NCI-H2107 (cell line): ENCODE measurements at places on chromosomes 3 and 15.

DNA sequence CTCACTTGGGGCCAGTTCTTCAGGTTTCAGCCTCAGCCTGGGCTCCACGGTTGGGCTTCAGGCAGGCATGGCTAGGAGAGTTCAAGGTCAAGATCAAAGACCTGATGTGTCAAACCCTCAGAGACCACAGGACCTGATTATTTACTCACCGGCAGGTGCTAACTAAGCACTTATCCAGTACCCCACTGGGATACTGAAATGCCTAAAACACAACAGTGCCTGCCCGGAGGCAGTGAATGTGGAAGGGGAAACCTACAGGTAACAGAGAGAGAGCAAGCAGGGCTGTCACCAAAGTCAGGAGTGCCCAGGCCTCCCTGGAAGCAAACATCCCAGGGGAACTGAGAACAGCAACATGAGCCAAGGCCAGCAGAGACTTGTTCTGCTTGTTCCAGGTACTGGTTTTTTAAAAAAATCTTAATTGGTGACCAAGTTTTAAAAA is 6.7 kb downstream of the IDH2 start:
- DNase-seq = no peak

DNA sequence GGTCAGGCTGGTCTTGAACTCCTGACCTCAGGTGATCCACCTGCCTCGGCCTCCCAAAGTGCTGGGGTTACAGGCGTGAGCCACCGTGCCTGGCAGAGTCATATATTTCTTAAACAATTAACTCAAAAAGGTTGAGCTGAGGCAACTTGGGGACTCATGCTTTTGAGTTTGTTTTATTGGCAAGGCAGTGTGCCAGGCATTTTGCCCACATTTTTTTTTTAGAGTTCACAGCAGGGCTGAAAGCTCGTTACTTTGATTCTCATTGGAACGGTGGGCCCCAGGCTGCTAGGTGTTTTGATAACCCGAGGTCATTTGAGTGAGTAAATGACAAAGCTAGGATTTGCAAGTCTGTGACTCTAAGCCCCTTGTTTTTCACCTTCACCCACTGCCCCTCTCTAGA is 76.2 kb downstream of the CCK start:
- DNase-seq = no peak

DNA sequence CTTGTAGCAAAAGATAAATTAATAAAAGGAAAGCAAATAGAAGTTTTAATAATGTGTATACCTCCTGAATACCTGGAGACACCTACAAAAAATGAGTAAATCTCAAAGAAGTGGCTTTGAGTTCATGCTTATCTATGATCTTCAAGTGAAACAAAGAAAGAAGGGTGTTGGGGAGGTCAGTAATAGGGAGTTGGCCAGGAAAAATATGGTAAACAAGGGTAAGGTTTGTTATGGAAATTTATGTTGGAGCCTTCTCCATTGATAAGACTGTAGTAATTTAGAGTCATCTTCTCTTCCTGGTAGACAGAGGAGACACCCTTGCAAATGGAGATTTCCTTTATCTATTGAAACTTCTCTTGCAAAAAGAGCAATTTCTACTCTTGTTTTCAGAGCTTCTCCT is 6.6 kb upstream of the CCR8 start:
- DNase-seq = no peak

DNA sequence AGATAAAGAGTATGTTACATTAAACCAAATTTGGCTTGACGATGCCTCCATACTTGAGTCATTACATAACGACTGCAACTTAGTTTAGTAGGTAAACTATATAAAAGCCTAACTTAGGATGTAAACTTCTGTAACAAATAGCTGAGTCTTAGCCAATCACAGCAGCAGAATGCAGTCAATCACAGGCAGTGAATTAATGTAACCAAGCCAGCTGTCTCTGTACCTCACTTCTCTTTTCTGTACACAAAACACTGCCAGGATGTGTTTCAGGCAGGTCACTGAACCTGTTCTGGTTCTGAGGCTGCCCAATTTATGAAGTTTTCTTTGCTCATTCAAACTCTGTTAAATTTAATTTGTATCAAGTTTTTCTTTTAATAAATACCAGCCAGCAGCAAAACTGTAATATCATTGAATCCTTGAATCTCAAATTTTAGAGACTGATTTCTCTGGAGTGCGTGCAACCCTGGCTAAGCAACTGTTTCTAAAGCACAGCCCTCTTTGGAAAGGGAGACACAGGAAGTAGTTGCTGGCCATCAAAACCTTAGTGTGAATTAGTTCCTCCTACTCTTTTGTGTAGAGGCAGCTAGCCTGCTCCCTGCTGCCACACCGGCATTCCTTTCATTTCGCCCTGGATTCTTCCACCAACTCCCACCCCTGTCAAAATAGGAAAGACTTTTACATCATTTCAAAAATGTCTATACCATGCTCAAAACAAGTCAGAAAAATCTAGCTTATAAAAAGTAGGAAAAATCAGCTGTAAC is 15.2 kb downstream of the RFTN1 start:
- no peak for DNase-seq

DNA sequence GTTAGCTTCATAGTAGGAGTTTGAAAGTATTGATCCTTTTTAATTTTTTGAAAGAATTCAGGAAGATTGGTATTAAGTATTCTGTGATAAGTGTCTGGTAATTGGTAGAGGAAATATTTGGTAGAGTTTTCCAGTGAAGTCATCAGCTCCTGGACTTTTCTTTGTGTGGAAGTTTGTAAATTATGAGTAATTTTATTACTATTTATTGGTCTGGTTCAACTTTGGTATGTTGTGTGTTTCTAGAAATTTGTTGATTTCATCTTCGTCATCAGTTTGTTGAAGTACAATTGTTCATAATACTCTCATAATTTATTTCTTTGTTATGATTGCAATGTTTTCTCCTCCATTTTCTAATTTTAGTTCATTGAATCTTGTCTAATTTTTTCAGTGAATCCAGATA is 832.0 kb downstream of the OTOL1 start:
- no peak for DNase-seq

- peak; percentile 7 for DNase-seq
Observed at GRCh38 chr3:105222568-105223093, 144.1 kb upstream of the ALCAM start.

DNA sequence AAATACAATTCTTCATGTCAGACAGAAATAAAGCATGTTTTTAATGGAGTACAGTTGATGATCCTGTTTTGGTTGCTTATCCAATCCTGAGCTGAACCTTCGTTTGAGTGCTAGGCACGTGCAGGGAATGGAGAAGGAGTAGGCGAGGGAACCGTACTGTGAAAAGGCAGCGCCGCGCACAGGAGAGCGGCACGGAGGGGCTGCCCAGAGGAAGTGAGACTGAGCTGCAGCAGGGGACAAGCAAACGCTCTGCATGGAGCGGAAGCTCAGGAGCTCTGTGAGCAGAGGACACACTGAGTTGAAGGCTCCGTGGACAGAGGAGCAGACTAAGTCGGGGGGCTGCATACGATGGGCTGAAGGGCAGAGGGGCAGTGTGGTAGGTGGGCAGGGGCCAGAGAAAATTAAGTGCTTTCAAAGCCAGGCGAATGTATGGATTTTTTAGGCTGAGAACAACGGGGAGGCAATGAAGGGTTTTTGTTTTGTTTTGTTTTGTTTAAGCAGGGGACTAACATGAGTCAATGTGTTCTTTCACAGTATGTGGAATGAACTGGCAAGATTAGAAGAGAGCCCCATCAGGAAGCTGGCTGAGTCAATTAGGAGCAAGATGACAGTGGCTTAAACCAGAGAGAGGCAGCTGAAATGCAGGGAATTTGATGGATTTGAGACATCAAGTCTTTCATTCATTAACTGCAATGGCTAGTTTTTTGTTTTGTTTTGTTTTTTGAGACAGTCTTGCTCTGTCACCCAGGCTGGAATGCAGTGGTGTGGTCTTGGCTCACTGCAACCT is 23.8 kb upstream of the TM2D3 start:
- DNase-seq = no peak

DNA sequence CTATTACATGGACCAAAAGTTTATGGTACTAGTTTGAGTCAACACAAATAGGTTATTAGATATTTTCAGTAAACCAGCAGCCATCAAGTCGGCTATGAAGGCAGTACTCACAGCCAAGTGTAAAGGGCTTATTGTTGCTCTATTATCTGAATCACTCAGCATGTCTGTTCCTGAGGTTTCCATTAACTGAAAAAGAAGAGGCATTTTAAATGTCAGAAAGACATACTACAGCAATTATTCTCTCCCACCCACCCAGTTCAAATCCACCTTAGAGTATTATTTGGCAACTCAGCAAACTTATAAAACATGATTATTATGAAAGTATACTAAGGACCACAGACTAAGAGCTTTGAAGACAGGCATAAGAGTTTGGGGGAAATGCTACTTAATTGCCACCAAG is 93.1 kb downstream of the BTD start:
- DNase-seq = no peak

GRCh38 chr3:57688291-57688690 is 4.6 kb downstream of the DENND6A start:
- no peak for DNase-seq

GRCh38 chr15:58386641-58387040 is 45.1 kb upstream of the LIPC start:
- DNase-seq = no peak

GRCh38 chr15:65076486-65077290 is at the start of gene KBTBD13:
KBTBD13 (plus strand) TSS chr15:65076746; CDS start chr15:65076816, 70 bp downstream.
- DNase-seq = no peak

- DNase-seq = no peak
Observed at GRCh38 chr3:190444576-190445145, 5.0 kb downstream of the TMEM207 start.

GRCh38 chr15:90208356-90208755 is 7.2 kb downstream of the SEMA4B start:
- no peak for DNase-seq

- DNase-seq = no peak
Observed at GRCh38 chr3:95351158-95351557, 1288.3 kb downstream of the NSUN3 start.

GRCh38 chr3:63089751-63090132 is 188.4 kb upstream of the SYNPR start:
- DNase-seq = no peak

GRCh38 chr3:5187920-5188418 is 462 bp downstream of the EDEM1 start:
- no peak for DNase-seq

GRCh38 chr15:40796512-40796911 is 10.4 kb upstream of the ZFYVE19 start:
- no peak for DNase-seq

DNA sequence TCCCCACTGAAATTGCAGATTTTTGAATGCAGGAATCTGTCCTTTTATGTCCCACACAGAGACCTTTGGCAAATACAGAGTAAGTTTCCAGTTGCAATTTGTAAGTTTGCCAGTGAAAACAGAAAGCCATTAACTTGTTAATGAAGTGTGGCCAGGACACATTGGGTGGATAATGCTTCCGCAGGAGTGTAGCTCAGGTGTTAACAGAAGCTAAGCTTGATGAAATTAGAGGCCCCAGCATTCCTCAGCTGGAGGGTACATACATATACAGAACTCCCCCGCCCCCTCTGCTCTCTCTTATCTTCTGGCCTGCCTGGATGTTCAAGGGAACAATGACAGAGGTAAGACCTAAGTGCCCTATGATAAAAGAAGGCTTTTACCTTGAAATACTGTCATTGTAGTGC is 8.1 kb upstream of the LRRC2 start:
- no peak for DNase-seq
